ENCODE measurements at places on chromosomes 4 and X. TPM values are rescaled to one million over a fixed set of nuclear protein-coding genes. Genes with fewer than 3 reads are reported as not detected.

The TMEM150C gene
- total RNA-seq, result not detected

The TRPC3 gene
- 0.34 TPM for total RNA-seq

GRCh38 chrX:3520982-3521381, 174.5 kb upstream of the MXRA5 start:
- no peaks in the 10 kb centered on the region for H3K36me3 ChIP-seq
- H3K27me3 ChIP-seq, result no peaks in the 10 kb centered on the region
- H3K4me3 ChIP-seq, result no peak overlapping the region
- H3K4me1 ChIP-seq, result no peaks in the 10 kb centered on the region
- DNase-seq, result no peak
- H3K27ac ChIP-seq, result no peak overlapping the region

DNA sequence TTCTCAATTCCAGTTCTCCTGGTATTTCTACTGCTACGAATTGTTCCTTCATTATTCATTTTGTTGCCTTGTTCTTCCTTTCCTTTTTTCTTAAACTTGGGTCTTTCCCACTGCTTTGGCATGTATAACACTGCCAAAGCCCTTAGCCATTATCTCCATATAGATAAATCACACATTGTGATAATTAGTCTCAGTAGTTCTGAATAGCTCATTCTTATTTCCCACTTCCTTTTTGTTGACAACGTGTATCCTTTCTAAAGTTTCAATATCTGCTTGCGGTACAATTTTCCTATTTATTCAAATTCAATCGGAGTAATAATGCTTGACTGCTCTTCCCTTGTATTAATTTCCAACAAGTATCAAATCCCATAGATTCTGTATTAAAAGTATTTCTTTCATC, 14.5 kb upstream of the CAMK2D start:
- no peaks in the 10 kb centered on the region for H3K36me3 ChIP-seq
- H3K4me3 ChIP-seq, result no peak overlapping the region
- H3K4me1 ChIP-seq, result peaks cover 15% of the 10 kb centered on the region
- H3K27ac ChIP-seq, result no peak overlapping the region
- DNase-seq, result no peak

GRCh38 chrX:68163441-68163840, 269.9 kb downstream of the OPHN1 start:
- no peak for DNase-seq
- H3K27me3 ChIP-seq, result no peaks in the 10 kb centered on the region
- no peak overlapping the region for H3K27ac ChIP-seq
- H3K4me1 ChIP-seq, result no peaks in the 10 kb centered on the region
- H3K36me3 ChIP-seq, result no peaks in the 10 kb centered on the region
- H3K4me3 ChIP-seq, result no peak overlapping the region

- H3K4me1 ChIP-seq, result no peaks in the 10 kb centered on the region
- no peak overlapping the region for H3K4me3 ChIP-seq
- peaks cover 12% of the 10 kb centered on the region for H3K27me3 ChIP-seq
- DNase-seq, result no peak
- no peaks in the 10 kb centered on the region for H3K36me3 ChIP-seq
These were observed 30.3 kb upstream of the ADH1C start for GRCh38 chr4:99382745-99383360.

- H3K4me3 ChIP-seq, result no peak overlapping the region
- DNase-seq, result no peak
- no peaks in the 10 kb centered on the region for H3K4me1 ChIP-seq
These were observed 1619.0 kb downstream of the STIM2 start for GRCh38 chr4:28479666-28480065.

- DNase-seq, result peak; percentile 15
- no peak overlapping the region for H3K27ac ChIP-seq
- no peaks in the 10 kb centered on the region for H3K27me3 ChIP-seq
- H3K4me1 ChIP-seq, result no peaks in the 10 kb centered on the region
- H3K4me3 ChIP-seq, result no peak overlapping the region
- H3K36me3 ChIP-seq, result no peaks in the 10 kb centered on the region
These were observed 94.9 kb upstream of the NKX1-1 start for GRCh38 chr4:1500966-1501753.

DNA sequence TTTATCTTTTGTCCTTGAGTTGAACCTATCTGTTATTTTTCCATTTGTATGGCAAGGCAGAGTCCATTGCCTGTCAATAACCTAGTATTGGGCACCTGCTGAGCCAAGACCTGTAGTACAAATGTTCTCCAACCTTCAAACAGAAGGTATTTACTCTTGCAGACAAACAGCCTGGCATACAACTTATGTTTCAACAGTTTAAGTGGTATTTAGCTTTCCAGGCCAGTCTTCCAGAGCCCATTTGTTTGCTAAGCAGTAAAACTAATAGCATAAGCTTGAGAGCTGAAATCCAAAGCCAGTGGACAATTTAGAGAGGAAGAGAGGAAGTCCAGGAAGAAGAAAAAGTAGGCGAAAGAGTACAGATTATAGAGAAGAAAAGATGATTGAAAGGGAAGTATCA, 979.3 kb downstream of the GLUD2 start:
- no peak overlapping the region for H3K4me3 ChIP-seq
- H3K36me3 ChIP-seq, result no peaks in the 10 kb centered on the region
- H3K27me3 ChIP-seq, result no peaks in the 10 kb centered on the region
- DNase-seq, result no peak
- H3K27ac ChIP-seq, result no peak overlapping the region

DNA sequence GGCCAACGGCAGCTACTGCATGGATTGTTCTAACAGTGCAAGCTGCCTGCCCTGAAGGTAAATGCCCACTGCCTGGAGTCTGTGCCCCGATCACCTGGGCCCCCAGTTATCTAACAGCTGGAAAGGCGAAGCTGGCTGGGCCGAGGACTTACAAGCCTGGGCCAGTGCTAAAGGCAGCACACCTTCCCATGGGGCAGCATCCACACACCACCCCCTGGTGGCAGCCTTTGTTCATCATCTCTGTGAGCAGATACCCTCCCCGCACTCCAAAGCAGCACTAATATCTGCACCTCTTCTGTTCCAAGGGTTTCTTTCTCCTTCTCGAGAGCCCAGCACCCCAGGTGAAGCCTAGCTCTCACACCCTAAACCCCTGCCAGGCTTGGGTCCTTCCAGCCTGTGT, 7.6 kb downstream of the SLC2A9 start:
- H3K27ac ChIP-seq, result no peak overlapping the region
- no peak overlapping the region for H3K4me3 ChIP-seq
- no peaks in the 10 kb centered on the region for H3K27me3 ChIP-seq
- DNase-seq, result peak; percentile 61
- peaks cover 23% of the 10 kb centered on the region for H3K4me1 ChIP-seq

- no peak overlapping the region for H3K4me3 ChIP-seq
- no peaks in the 10 kb centered on the region for H3K4me1 ChIP-seq
- H3K27me3 ChIP-seq, result peaks cover 9% of the 10 kb centered on the region
- no peak overlapping the region for H3K27ac ChIP-seq
- no peaks in the 10 kb centered on the region for H3K36me3 ChIP-seq
These were observed 252.6 kb downstream of the ANTXR2 start for GRCh38 chr4:79820427-79820826.
